ENCODE measurements at places on chromosomes 13 and 19. TPM values are rescaled to one million over a fixed set of nuclear protein-coding genes. Genes with fewer than 3 reads are reported as not detected.

Gene CYP2A7
- total RNA-seq: not detected

Gene MTRF1
- 15.0 TPM for total RNA-seq

Gene CELF5
- 4.7 TPM for total RNA-seq

Gene FLT3
- 0.13 TPM for total RNA-seq

Gene CEACAM3
- not detected for total RNA-seq

Gene LILRB1
- not detected for total RNA-seq

Gene ZNF415
- total RNA-seq: 12.5 TPM

DNA sequence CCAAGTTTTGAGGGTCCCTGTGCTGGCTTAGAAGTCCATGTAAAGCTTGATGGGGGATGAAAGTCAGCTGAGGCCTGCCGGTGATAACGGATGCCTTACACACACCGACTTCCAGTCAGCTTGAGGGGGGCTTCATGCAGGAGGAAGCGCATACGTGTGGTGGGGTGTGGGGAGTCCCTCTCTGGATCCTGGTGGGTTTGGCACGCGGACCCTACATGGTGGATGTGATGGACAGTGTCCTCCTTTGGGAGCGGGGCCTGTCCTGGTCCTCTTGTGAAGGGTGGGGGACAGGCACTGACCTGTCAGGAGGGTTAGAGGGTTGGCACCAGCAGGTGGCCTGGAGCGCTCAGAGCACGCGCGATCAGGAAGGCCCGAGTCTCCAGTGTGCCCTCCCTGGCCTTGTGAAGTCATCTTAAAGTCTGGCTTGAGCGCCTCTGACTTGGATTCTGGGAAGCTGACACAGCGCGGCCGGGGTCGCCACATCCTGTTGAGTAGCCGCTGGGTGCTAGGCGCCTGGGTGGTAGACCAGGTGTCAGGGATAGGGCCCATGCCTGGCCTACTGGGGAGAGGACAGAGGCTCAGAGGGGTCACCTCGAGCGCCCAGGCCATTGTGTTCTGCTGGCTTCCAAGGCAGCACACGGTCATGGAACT is 2.9 kb downstream of the DAZAP1 start:
- DNase-seq: no peak

DNA sequence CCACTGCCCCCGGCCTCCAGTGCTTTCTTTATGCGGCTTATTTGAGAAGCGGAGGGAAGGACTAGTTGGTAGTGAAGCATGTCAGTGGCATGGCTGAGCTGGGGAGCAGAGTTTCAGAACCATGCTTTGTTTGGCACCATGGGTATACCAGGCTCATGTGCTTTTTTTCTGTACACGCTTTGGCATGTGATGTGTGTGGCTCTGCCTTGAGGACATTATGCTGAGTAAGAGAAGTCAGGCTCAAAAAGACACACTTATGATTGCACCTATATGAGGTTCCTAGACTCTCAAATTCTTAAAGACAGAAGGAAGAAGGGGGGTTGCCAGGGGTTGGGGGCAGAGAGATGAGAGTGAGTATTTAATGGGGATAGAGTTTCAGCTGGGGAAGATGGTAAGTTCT is 21.3 kb downstream of the GATAD2A start:
- no peak for DNase-seq

DNA sequence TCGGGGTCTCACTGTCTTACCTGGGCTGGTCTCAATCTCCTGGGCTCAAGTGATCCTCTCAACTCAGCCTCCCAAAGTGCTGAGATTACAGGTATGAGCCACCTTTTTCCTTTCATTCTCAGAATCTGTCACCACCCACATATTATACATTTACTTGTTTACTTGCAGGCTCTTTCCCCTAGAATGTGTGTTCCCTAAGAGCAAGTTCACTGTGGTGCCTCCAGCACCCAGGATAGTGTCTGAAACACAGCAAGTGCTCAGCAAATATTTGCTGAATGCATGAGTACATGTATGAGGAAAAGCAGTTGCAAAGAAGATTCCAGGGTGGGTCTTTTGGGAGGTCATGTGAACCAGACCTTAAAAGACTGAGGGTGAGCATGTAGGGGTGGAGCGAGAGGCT is 96.8 kb downstream of the RGCC start:
- DNase-seq: no peak

- DNase-seq: no peak
Measured at GRCh38 chr13:50713523-50714248, 129.8 kb downstream of the DLEU7 start.

DNA sequence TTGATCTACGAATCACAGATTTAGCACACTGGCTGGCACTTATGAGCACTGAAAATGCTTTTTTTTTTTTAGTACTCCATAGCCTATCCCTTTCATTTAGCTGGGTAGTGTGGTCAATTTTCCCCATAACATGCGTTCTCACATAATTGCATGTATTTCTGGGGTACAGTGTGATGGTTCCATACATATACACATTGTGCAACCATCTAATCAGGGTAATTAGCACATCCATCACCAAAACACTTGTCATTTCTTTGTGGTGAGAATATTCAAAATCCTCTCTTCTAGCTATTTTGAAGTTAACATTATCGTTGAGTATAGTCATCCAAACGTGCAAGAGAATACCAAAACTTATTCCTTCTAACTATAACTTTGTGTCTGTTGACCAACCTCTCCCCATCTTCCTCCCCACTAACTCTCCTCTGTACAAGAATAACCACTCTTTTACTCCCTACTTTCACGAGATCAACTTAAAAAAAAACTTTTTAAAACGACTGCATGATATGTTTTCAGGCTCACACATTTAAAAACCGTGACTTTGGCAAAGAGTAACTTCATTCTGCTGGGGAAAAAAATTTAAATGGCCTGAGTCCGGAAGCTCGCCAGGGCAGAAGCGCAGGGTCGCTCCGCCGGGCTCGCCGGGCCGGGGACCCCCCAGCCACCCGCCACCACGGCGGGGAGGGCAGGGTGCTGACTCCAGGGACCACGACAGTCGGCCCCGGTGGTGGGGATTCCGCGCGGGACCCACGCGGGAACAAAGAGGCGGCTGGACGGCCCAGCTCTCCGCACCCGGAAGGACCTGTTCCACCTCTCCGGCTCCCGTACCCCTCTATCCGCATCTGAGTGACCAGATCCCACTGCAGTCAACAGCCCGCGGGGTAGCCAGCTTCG is 868 bp upstream of the UBAC2 start:
- DNase-seq: no peak

- peak; percentile 71 for DNase-seq
Measured at GRCh38 chr13:49218493-49219051, 1.6 kb upstream of the MLNR start.

- peak; percentile 92 for DNase-seq
Measured at GRCh38 chr19:30666301-30666803, 294.2 kb downstream of the ZNF536 start.

- no peak for DNase-seq
Measured at GRCh38 chr13:40389081-40389641, 277.3 kb downstream of the FOXO1 start.

- no peak for DNase-seq
Measured at GRCh38 chr13:31919971-31920726, 111.4 kb upstream of the FRY start.

DNA sequence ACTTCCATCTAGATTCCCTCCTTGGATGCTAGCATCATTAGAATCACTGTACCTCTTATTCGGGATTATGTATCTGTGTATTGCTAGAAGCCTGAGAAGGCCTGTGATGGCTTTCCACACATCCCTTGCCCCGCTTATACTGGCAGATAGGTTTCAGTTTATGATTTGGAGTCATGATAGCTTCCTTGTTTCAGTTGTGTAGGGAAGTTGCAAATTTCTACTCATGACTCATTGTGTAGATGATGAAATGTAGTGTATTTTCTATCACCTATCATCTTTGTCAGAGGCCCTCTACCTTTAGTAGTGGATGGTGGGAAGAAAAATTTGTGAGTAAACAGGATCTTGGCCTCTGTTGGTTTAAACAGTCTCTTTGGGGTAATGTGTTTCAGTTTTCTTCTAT is 165.2 kb downstream of the GGACT start:
- DNase-seq: no peak

GRCh38 chr19:16591803-16592556 is 19.8 kb upstream of the SLC35E1 start:
- DNase-seq: no peak

GRCh38 chr13:77431449-77431848 is 104.1 kb upstream of the SCEL start:
- DNase-seq: no peak

DNA sequence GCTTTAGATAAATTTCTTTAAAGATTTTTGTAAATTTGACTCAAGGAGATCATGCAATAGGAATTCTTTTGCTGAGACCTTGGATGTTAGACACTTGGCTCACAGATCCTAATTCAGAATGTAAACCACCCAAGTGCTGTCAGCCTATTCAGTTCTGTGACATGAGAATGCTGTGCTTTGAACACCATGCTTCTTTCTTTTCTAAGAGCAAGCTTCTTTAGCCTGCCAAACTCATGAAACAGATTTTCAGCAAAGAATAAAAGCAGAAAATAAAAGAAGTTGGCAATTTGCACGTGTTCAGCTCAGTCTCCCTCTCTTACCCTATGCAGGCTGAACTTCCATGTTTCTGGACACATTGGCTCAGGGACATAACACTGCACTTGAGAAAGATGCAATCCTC is 845.8 kb downstream of the UQCRFS1 start:
- no peak for DNase-seq

- DNase-seq: no peak
Measured at GRCh38 chr13:71591374-71591773, 275.6 kb downstream of the DACH1 start.

DNA sequence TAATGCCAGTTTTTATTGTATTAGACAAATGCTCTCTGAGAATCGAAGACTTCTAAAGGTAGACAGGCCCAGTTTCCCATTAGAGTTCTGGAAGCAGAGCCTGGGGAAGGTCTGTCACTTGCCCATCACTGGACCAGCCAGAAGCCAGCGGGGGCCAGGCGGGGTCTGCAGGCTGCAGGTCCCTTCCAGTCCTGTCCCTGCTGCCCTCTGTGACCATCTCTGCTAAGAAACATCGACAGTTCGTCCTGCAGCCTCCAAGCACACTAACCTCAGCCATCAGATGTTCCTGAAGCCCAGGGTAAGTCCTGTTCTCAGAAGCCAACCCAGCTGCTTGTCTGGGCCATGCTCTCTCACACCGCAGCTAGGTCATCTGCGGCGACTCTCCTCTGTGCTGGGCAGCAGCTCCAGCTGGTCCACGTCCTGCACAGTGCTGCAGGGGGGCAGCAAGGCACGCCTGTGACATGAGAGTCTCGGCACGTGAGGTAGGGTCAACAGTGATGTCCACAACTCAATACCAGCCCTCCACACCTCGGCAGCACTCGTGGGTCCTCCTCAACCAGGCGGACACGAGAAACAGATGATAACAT is 2.9 kb upstream of the ADPRHL1 start:
- DNase-seq: no peak

All from endodermal cell (in vitro differentiated cells).